ENCODE measurements at places on chromosomes 7 and 10. TPM values are rescaled to one million over a fixed set of nuclear protein-coding genes. Genes with fewer than 3 reads are reported as not detected.

Gene CUBN
- total RNA-seq = 0.60 TPM

Gene EMX2
- 0.81 TPM for total RNA-seq

Gene STK32C
- total RNA-seq = 23.0 TPM

Gene HERPUD2
- total RNA-seq = 22.7 TPM

Gene AKR1C4
- total RNA-seq = not detected

Gene GNAT3
- not detected for total RNA-seq

Gene EPDR1
- 64.0 TPM for total RNA-seq

Gene CYP26A1
- 0.65 TPM for total RNA-seq

Gene ZNF853
- total RNA-seq = 5.4 TPM

Gene FBH1
- total RNA-seq = 79.0 TPM

Gene GNGT1
- total RNA-seq = 0.24 TPM

Gene C10orf143
- total RNA-seq = 0.05 TPM

Gene PYROXD2
- total RNA-seq = 10.9 TPM

Gene STMP1
- total RNA-seq = 24.8 TPM

Gene LRRC18
- not detected for total RNA-seq
